ENCODE measurements at places on chromosomes 6 and 20.

- DNase-seq: no peak
Measured at GRCh38 chr6:25232479-25232878, 46.7 kb upstream of the CARMIL1 start.

DNA sequence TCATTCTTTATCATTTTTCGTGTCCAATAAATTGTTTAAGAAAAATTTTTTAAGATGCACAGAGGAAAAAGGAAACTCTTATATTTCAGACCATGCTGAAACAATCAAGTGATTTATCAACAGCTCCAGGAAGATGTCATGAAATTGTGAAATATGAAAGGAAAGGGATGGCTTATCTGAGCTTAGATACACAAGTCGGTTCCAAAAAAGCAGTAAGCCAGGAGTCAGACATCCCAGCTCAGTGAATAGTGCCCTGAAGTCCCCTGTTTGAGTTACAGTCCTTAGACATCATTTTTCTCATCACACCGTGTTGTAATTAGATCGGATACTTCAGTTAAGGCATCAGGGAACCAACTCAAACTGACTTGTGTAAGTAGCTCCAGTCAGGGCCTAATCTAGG, 91.0 kb upstream of the SSTR4 start:
- DNase-seq: no peak

- no peak for DNase-seq
Measured at GRCh38 chr6:40444811-40445210, 142.4 kb downstream of the LRFN2 start.

- DNase-seq: no peak
Measured at GRCh38 chr20:52569201-52569600, 377.6 kb upstream of the ZFP64 start.

- no peak for DNase-seq
Measured at GRCh38 chr6:40819182-40819834, 219.7 kb downstream of the UNC5CL start.

GRCh38 chr6:157667211-157668008, 155.6 kb upstream of the SNX9 start:
- DNase-seq: peak; percentile 41

GRCh38 chr6:157124485-157125254, 198.6 kb downstream of the TMEM242 start:
- no peak for DNase-seq
